ENCODE measurements at places on chromosomes 2 and 18. TPM values are rescaled to one million over a fixed set of nuclear protein-coding genes. Genes with fewer than 3 reads are reported as not detected.

GRCh38 chr2:235564066-235564465 lies 70.2 kb downstream of the AGAP1 start:
- DNase-seq, result no peak

DNA sequence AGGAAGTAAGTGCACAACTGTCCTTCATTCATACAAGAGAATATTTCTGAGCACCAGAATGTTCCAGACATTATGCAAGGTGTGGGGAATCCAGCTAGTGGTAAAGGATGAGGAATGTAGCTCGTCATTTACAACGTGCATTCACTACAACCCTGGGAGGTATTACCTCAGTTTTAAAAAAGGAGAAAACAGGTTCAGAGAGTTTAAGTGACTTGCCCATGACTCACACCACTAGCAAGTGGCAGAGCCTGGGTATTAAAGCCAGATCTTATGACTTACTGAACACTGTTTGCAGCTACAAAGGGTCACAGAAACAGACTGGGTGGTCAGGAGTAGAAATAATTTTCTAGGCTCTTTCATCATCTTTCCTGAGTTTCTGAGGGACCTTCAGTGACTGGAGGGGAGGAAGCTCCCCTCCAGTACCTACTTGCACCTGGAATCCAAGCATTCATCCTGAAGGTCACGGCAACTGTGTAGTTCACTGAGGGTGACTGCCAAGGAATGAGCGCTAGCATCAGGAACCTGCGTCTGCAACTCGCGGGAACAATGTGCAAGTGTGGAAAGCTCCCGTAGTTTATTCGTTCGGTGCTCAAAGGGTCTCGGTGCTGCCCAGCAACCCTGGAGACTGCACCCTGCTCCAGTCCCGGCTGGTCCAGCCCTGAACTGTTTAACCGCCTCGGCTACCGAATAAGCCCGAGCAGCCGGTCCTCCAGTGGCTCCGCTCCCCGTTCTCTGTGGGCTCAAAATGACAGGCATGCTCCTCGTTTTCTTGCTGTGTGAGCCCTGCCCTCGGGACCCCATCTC lies 647 bp downstream of the CCDC121 start:
- DNase-seq, result no peak

DNA sequence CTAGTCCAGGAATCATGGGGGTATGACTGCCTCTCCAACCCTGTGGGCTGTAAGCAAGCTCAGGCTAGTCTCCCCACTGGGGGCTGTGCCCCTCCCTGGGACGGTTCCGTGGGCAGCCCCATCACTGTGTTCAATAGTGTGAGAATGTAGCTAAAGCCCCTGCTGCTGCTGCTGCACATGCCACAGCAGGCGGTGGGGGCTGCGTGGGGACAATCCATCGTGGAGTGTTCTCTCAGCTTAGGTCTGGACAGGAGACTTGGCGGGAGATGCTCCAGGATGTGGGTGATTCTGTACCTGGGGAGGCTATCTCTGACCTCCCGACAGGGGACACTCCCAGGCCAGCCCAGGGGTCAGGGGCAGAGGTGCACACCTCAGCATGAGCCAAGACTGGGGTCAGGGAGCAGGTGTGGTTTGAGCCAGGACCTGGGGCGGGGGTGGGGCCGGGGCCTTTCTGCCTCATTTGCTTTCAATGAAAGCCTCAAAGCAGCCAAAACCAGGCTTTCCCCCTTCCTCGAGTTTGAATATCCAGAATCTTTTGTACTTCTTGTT lies 10.2 kb downstream of the PKDCC start:
- DNase-seq, result no peak

The FSIP2 gene
- 0.03 TPM for polyA plus RNA-seq

The ALPP gene
- polyA plus RNA-seq, result not detected

The TIGD1 gene
- 6.4 TPM for polyA plus RNA-seq

DNA sequence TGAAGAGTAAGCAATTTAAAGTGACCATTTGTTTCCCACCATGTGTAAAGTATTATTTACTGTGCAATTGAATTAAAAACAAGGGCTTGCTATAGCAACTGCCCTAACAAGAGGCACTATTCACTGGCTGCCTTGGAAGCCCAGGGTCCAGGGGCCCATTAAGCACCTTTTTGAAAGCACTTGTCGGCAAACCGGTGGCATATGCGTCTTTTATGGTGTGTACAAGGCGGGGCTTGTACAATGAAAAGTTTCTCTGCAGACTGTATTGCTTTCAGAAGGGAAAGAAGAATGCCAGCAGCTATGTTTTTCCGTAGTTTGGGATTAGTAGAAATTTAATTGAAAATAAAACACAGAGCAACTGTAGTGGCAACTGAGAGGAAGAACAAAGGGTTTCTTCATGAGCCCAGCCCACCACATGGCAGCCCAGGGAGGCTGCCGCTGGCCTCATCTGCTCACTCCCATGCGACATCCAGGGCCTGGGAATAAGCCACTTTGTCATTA lies 279.5 kb upstream of the PARD3B start:
- no peak for DNase-seq
